Ecto neural progenitor cell (in vitro differentiated cells): ENCODE measurements at places on chromosomes 2 and 18.

GRCh38 chr2:13040043-13040442 is 323.3 kb downstream of the TRIB2 start:
- DNase-seq = no peak

- no peak for DNase-seq
These were observed 20.8 kb downstream of the FAM171B start for GRCh38 chr2:186714611-186715010.

DNA sequence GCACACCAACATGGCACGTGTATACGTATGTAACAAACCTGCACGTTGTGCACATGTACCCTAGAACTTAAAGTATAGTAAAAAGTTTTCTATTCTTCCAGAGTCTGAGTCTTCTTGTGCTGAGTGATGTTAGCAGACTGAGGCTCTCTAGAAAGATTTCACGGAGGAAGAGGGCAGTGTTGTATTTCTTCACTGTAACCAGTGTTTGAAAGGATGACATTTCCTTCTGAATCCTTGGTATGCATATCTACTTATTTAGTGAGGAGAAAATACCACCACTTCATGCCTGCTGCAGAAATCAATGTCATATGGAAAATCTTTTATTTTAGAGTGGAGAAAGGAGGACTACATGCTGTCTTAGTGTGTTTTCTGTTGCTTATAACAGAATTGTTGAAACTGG is 357.1 kb downstream of the CCDC85A start:
- no peak for DNase-seq

DNA sequence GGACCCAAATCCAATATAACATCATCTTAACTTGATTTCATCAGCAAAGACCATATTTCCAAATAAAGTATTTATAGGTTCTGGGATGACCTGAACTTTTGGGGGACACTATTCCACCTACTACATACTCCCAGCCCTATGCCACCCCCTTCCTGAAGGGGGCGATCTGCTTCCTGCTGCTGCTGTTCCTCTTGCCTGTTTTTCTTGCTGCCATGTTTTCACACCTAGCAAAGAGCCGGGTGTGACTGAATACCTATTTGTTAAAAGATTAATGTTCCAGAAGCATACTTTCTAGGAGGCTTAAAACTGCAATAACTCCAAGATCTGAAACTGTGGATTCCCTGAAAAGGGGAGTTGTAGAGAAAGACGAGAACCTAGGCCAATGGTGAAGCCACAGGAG is 89.7 kb downstream of the ICOS start:
- DNase-seq = no peak

GRCh38 chr2:105412584-105412983 is 13.7 kb upstream of the FHL2 start:
- no peak for DNase-seq

GRCh38 chr2:226649871-226650660 is 149.6 kb downstream of the IRS1 start:
- no peak for DNase-seq

DNA sequence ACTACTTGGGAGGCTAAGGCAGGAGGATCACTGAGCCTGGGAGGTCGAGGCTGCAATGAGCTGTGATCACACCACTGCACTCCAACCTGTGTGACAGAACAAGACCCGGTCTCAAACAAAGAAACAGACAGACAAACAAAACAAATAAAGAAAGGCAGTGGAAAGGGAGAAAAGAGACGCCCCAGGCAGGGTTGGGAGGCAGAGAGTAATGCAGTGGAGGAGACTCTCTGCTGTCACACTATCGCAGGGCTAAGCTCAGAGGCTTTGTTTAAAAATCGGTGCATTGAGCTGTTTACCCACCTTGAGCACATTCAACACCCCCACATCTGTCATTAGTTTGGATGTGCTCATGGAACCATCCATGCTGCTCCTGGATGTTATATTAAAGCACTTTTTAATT is 84.2 kb upstream of the RMP24 start:
- no peak for DNase-seq

- no peak for DNase-seq
These were observed 5.9 kb downstream of the CCDC121 start for GRCh38 chr2:27622921-27623384.

DNA sequence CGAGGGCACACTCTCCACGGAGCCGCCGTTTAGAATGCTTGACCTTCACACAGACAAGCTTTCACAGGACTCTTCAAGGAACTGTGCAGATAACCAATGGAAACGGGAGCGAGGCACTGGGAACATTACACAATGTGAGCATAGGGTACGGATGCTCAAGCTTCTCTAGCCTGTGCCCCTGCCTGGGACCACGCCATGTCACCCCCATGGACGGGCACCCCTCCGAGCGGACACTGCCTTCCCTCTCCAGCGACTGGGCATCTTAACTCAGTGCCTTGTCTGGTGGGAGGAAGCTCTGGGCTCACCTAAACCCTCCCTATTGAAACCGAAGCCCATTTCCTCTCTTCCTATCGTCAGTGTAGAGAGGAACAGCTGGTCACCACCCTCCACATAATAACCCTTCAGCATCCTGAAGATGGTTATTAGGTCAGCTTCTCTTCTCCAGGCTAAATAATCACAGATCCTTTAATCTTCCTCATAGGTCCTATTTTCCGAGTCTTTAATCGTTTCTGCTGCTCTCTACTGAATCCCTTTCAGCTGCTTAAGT is 626.7 kb downstream of the GALR1 start:
- DNase-seq = no peak
